Lower lobe of right lung (tissue), 2 donors: ENCODE measurements at places on chromosomes 6 and 20.

- no peak for DNase-seq
These were observed 84.3 kb upstream of the ESR1 start for GRCh38 chr6:151723152-151723551.

DNA sequence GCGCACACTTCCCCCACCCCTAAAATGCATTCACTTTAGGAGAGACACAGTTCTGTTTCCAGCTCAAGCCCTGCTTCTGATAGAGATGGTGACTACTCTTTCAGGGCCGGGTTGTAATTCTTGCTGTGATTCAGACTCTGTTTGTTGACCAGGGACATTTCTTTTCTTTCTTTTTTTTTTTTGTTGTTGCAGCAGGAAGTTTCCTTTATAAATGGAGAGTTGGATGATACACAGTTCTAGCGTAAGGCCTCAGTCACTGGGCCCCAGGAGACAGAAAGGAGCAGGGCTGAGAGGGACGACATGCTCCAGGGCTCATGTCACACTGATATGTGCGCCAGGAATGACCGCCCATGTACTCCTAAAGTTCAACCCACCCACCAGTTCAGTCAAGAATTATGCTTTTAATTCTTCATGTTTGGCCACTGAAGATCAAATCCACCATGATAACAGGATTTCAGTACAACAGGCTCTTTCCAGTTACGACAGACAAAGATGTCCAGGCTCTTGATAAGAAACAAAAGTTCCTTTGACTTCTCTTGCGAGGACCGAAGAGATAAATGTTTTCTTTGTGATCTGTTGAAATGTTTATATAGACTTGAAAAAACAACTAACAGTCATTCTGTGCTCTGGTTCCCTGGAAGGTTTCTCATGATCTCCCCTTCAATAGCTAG, 142.5 kb downstream of the CD164 start:
- DNase-seq: no peak

GRCh38 chr6:151992091-151992490, 184.6 kb downstream of the ESR1 start:
- no peak for DNase-seq

- no peak for DNase-seq
These were observed 128.8 kb downstream of the PLCB1 start for GRCh38 chr20:8260837-8261251.
